ENCODE measurements at places on chromosomes 7 and 10.

GRCh38 chr7:143248761-143249354 is 14.4 kb upstream of the GSTK1 start:
- DNase-seq: no peak

DNA sequence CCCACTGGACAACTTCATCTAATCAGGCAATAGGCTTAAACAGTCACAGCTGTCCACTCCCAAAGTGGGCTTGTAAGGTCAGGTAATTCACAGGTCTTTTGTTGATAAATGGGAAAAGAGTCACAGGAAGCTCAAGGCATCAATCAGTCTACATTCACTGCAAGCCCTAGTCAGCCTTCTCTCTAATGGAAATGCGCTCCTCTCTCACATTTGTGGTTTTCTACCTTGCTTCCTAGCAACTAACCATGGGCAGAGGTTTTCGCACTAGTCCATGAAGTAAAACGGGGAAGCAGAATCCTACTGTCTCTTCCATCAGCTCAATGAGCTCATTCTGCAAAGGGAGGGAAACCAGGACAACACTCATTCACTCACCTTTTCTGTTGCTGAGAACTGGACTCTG is 53.5 kb upstream of the APBB1IP start:
- no peak for DNase-seq

- no peak for DNase-seq
These were observed 63.7 kb upstream of the IL6 start for GRCh38 chr7:22663357-22663718.

- no peak for DNase-seq
These were observed 14.6 kb downstream of the VOPP1 start for GRCh38 chr7:55557666-55558188.

DNA sequence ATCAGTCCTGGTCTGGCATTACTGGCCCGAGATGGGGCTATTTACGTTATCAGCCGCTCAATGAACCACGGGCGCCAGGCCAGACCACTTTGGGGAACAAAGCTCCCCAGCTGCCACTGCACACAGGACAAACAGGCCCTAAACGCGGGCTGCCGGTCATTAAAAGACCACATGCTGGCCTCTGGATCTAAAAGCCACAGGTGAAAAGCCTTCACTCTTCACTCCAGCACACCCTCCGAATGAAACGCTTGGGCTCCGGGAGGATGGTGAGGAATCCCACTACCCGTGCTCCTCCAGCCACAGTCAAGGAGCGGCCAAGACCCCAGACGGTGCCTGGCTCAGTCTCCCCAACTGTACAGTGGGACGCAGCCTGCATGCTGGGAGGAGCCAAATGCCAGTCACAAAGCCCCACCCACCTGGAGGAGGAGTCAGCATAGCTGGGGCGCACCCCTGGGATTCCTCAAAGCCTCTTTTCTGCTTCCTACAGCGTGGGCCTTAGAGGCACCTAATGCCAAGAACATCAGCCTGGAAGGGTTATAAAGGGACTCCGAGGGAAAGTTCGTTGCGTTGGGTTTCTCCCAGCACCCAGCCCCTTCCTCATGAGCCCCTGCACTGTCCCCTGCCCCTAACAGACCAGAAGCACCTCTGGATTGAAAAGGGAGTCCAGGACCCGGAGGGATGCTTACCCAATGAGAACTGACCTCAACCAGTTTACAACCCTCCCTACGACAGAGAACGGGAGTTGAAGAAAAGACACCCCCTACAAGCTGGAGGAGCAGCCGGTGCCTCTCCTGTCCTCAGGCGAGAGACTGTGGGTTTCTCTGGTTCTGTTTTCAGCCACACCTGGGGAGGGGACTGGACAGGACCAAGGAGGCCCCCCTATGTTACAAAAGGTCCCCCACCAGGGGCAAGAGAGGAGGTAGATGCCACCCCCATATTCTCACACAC is 4.7 kb downstream of the PDGFA start:
- DNase-seq: no peak

DNA sequence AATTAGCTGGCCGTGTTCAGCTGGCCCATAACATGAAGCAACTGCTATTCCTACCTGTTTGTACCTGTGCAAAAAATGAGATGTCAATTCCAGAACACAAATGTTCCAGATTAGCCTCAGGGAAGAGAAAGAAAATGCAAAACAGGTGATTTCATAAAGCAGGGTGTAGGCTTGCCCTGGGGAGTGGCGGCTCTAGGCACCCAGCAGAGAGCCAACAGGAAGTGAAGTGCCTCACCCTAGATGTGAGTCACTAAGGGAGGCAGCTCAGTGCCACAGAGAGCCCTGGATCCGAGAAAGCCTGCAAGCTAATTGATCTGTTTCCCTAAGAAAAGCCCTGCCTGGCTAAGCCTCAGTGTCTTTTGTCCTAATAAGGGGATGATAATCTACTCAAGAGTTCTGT is 240.0 kb downstream of the ARHGAP21 start:
- no peak for DNase-seq

- no peak for DNase-seq
These were observed 188.7 kb downstream of the ADARB2 start for GRCh38 chr10:1548596-1548995.

GRCh38 chr7:38189231-38189938 is 11.3 kb downstream of the STARD3NL start:
- DNase-seq: no peak

DNA sequence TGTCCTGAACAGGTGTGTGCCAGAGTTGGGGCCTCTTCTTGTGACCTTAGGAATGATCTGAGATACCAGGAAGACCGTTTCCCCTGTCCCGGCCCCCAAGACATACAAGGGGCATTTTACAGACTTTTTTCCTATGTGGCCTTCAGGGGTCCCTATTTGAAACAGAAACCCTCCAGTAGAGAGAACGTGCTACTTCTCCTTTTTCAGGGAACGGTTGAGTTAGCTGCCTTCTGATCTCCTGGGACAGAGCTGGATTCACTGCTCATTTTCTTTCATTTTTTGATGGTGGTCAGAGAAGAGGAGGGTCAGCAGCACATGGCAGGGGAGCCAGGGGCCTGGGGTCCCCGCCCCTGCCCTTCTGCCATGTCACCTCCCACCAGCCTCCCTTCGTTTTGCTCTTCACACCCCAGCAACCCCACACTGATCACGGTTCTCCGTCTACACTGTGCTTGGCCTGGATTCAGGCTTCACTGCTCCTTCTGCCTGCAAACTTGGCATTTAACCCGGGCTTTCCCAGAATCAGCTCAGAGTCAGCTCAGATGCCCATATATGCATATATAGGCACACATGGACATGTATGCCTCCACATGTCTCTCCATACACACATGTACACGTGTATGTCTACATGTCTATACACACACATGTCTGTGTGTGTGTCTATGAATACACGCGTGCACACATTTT is 138.1 kb upstream of the BTBD16 start:
- no peak for DNase-seq

GRCh38 chr7:151245360-151246101 is 3.0 kb downstream of the SMARCD3 start:
- no peak for DNase-seq

- no peak for DNase-seq
These were observed 647.7 kb downstream of the GATA3 start for GRCh38 chr10:8702181-8702580.

Measured in type B pancreatic cell (in vitro differentiated cells).